ENCODE measurements at places on chromosomes 7 and 10.
A peak's percentile ranks its signal among the peaks of the same experiment; 100 is the strongest.

DNA sequence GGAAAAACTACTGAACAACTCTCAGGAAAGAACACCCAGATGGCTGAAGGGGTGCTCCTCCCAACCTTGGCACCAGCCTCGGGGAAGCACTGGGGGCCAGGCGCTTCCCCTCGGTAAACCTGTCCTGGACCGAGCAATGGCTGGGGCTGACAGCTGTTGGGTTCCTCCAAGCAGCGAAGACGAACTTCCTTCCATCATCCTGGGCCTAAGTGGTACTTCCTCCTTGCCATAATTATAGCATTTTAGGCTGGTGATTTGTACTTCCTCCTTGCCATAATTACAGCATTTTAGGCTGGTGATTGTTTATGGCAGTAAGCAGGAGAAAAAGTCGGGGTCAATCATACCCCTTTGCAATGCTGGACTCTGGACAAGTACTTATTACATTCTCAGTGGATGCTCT, 69.3 kb downstream of the MYOF start:
- no peak for DNase-seq

- no peak for DNase-seq
Measured at GRCh38 chr10:48470115-48470892, 134.6 kb downstream of the ARHGAP22 start.

DNA sequence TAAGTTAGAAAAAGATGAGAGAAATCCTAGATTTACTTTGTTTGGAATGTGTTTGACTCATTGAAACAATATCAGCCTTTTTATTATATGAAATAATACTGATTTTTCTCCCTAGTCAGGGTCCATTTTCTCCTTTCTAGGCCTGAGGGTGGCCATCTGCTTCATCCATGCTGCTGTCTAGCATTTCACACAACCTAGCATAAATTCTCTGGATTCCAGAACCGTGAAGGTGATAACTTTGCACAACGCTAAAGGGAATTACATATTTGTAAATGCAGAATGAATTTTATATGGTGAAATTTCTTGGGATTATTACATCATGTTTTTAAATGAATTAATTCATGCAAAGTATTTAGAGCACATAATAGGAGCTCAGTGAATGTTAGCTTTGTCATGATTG, 505.1 kb downstream of the INHBA start:
- no peak for DNase-seq

- peak; percentile 98 for DNase-seq
Measured at GRCh38 chr10:104300736-104301292, 31.8 kb downstream of the GSTO2 start.

DNA sequence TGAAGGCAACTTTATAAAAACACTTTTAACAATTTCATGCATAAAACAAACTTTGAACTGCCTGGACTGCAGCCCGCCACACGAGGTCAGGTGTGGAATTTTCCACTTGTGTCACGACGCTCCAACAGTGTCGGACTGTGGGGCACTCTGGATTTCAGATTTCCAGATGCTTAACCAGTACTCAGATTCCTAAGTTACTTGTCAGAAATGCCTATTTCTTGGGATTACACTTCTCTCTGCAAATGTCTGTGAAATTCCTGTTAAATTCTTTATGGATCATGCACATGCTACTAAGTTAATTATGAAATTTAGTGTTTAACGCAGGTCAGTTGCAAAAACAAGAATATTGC, 473 bp upstream of the GPER1 start:
- peak; percentile 67 for DNase-seq

- no peak for DNase-seq
Measured at GRCh38 chr10:8665322-8665721, 610.8 kb downstream of the GATA3 start.

DNA sequence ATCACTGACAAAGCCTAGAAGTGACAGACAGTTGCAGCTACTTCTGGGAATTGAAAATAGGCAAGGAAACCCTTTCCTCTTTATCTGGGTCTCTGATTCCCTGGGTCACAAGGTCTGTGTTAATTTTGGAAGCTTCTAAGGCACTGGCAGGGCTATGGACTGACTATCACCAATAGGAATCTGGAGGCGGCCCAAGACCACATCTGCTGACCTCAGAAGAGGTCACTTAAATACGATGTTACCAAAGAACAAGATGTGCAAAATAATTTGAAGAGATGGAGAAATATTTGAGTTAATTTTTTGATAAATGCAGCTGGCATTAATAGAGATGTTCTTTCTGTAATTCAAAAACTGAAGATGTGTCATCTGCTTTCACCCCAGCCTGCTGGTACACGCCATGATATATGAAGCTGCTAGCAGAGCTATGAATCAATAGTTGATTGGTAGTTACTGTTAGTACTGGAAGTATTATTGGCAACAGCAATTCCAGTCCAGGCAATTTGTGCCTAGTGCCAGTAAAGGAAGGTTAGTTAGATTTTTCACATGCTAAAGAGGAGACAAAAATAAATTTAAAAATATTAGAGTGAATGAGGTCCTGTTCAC, 5.5 kb upstream of the STEAP4 start:
- no peak for DNase-seq
